Small intestine (tissue), 16 donors: ENCODE measurements at places on chromosomes 6 and 20.

DNA sequence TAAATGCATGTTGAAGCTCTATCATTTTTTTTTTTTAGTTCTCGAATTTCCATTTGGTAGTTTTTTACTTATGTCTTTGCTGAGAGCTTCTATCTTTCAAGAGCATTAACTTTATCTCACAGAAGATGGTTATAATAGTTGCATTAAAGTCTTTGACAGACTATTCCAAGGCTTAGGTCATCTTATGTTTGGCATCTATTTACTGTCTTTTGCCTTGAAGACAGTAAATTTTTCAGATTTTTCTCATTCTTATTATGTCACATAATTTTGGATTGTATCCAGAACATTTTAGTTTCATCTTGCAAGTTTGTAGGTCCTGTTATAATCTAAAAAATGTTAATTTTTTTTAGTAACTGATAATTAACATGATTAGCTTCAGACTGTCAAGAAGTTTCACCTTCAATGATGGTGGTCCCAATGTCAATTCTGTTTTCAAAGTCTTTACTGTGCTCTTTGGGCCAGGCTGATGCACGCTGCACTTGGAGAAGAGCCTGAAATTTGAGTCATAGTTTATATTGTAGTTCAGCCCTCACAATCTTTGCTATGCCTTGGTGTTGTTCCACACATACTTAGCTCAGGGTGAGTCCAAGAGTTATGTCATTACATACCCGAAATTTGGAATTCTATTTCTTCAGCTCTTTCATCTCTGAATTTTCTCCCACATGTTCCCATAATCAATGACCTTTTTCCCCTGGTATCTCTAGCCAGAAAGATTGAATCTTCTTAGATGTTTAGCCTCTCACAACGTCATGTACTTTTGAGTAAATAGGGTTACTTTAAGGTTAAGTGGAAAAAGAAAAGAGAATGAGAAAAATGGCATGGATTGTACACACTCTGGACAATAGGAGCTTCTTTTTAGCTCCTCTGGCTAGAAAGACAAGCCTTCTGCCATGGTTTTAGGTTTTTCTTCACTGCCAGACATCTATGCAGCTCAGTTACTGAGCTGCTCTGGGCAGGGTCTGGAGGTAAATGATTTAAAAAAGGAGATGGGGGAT is 110.3 kb upstream of the BTBD3 start:
- DNase-seq, result no peak

DNA sequence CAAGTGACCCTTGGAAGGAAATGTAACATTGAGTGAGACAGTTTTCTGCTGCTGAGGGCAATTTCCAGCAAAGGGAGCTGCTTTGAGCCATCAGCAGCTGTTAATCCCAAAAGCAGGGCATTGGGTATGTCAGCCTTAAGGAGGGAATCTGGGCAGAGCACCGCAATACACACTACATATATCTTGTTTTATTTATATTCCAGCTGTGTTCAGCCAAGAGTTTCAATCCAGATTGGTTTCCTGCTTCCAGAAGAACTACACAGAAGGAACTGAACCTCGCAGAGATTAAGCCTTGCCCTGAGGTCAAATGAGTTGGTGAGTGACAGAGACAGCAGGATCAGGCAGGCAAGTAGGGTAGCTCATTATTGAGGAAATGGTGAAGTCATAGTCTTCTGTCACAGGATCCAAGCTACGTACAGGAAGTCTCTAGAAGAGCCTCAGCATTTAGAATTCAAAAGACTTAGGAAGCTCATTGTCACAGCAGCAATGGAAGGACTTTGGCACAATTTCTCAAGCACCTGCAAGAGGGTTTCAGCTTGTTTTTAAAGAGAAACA is 109.9 kb upstream of the HEY2 start:
- no peak for DNase-seq

GRCh38 chr6:113488061-113488460 is 369.1 kb upstream of the MARCKS start:
- DNase-seq, result no peak

GRCh38 chr6:160030103-160030502 is 61.2 kb downstream of the IGF2R start:
- peak; percentile 42 for DNase-seq

DNA sequence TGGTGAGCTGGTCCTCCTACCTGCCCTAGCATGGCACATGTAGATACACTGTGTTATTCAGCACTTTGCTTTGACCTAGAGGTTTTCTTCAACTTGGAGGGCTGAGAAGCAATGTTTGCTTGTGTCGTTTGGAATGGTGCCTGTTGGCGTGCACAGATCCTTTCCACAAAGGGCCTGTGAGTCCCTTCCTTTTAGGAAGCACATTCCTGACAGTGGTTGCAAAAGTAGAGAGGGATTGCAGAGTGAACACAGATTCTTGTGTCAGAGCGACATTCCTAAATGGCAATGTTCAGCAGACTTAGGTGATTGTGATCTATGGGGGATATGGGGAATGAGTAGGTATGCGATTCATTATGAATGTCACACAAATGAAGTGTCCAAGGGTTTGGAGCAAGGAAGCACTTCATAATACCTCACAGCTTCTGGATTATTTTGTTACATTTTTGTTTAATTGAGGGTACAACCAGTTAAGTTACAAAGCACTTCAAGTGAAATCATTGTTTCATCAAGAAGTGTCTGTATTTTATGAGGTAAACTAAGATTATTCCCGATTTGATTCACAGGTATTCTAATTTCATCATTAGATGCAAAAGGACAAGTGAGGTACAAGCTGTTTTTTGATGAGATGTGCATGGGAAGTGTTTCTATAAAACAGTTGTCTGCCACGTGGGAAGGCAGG is 713 bp upstream of the RNF144B start:
- no peak for DNase-seq

- DNase-seq, result no peak
Measured at GRCh38 chr6:47153404-47153755, 111.2 kb upstream of the ADGRF1 start.

GRCh38 chr6:71420095-71420692 is 131.6 kb downstream of the OGFRL1 start:
- peak; percentile 74 for DNase-seq

- DNase-seq, result no peak
Measured at GRCh38 chr6:16982807-16983206, 119.0 kb upstream of the STMND1 start.

DNA sequence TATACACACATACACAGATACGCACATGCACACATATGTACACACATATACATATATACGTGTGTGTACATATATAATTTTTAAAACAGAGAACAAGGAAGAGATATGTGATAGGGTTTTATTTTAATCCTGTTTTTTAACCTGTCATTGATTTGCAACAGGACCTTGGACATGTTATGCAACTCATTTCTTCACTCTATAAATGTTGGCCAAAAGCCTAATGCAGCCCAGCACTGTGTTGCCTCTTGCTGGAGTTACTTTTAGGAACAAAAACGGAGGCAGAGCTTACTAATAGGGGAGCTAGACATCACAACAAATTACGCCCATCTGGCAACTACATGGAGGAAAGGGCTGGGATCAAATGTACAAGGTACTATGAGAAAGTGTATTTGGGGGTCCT is 179.9 kb upstream of the TAB2 start:
- DNase-seq, result no peak

- DNase-seq, result no peak
Measured at GRCh38 chr20:62425281-62426058, 1.9 kb downstream of the RBBP8NL start.
